Stimulated activated CD4-positive, alpha-beta T cell treated with anti-CD3 and anti-CD28 coated beads, TNF-alpha, amount 100 ng/mL, for 24 hours (primary cell): ENCODE measurements at places on chromosomes 2 and 18.

GRCh38 chr2:150522269-150522668 lies 34.8 kb upstream of the RND3 start:
- DNase-seq: no peak

- DNase-seq: no peak
Measured at GRCh38 chr18:69494841-69495240, 94.2 kb downstream of the DOK6 start.

DNA sequence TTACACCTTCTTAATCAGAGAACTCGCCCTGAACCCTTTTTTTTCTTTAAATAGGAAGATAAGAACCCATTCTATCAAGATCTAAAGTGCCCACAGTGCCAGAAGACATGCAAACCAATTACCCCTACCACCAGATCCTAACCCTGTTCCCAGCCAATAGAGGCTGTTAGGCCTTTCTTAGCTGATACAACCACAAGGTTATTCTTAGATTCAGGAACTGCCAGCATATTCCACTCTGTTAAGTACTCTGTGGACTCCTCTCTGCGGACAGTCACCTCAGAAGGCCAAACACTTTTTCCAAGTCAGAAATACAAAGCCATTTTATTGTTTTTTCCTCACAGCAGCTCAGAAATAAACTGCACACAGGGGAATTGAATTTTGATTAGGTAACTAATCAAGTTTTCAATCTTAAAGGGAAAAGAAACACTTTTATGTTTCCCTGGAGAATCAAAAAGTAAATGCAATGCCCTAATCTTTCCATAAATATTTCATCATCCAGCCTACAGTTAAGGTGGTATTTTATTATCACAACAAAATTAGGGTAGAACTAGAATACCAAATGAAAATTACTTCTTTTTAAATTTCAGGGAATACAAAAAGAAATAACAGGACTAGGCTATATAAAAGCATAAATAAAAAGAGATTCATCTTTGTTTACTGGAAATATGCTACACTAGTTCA lies 111.4 kb downstream of the NBAS start:
- DNase-seq: no peak

GRCh38 chr2:238378230-238379095 lies 48.3 kb upstream of the ASB1 start:
- no peak for DNase-seq

DNA sequence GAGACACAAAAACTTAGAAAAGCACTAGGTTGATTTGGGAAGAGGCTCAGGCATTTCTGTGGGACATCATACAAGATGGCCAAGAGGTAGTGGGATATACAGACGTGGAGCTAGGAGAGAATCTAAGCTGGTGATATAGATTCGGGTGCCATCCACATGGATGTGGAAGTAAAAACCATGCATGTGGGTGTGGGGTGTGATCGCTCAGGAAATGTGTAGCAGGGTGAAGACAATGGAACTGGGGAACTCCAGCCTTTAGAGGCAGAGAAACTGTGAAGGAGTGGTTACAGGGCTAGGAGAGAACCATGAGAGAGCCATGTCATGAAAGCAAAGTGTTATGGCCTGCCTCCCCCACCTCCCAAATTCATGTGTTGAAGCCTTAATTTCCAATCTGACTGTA lies 43.0 kb upstream of the CTLA4 start:
- no peak for DNase-seq

GRCh38 chr2:11031876-11032275 lies 120.1 kb downstream of the KCNF1 start:
- no peak for DNase-seq

GRCh38 chr18:4755848-4756247 lies 300.7 kb upstream of the DLGAP1 start:
- DNase-seq: no peak

DNA sequence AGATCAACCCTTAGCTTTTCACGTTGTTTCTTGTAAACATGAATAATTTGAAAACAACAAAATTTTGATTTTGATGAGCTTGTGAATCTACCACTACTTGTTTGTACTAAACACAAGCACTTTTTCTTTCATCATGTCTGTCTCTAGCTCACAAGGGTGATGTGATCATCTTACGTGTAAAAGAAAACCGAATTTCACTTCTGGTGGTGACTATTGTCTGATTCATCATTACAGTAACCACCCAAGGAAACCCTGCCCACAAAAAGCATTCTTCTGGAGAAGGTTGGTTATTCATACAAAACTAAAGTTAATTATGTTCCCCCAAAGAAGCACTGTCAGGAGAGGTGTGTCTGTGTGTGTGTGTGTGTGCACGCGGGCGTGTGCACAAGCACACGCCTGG lies 285.4 kb downstream of the ZNF516 start:
- DNase-seq: no peak

DNA sequence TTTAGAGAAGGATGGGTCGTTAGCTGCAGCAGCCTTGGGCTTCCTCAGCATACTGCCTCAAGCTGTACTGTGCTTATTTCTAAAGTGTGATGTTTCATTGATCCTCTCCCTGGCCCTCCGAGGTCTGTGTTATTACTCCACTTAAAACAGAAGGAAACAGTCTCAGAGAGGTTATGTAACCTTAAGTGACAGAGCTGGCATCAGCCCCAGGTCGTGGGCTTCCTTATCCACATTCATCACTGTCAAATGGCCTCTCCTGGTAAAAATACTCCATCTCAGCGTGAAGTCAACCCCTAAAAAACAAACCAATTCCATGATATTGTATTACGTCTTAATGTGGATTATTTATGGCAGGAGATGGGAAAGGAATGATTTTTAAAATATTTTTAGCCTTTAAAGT lies 153.3 kb upstream of the NOSTRIN start:
- DNase-seq: no peak

- no peak for DNase-seq
Measured at GRCh38 chr2:62340994-62341484, 145.1 kb downstream of the B3GNT2 start.

GRCh38 chr18:25895518-25895917 lies 194.9 kb downstream of the SS18 start:
- no peak for DNase-seq

GRCh38 chr2:16881122-16881521 lies 215.5 kb upstream of the CYRIA start:
- DNase-seq: no peak

DNA sequence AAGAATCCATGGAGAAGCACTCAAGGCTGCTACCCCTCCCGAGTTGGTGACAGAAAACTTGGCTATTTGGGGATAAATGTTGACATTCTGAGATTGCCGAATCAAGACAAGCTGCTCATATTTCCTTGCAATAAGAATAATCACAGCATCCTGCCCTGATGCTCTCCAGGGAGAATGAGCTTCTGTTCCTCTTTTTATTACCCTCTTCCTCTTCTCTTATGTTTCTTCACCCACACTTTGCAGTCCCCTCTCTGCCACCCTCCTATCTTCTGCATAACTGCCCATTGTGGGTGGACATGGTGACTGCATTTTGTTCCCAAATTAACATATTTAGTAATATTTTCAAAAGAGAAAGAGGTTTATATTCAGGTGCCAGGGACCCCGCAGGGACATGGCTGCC lies 11.9 kb upstream of the MSGN1 start:
- DNase-seq: no peak

GRCh38 chr2:10785260-10785659 lies 27.3 kb downstream of the PDIA6 start:
- no peak for DNase-seq

DNA sequence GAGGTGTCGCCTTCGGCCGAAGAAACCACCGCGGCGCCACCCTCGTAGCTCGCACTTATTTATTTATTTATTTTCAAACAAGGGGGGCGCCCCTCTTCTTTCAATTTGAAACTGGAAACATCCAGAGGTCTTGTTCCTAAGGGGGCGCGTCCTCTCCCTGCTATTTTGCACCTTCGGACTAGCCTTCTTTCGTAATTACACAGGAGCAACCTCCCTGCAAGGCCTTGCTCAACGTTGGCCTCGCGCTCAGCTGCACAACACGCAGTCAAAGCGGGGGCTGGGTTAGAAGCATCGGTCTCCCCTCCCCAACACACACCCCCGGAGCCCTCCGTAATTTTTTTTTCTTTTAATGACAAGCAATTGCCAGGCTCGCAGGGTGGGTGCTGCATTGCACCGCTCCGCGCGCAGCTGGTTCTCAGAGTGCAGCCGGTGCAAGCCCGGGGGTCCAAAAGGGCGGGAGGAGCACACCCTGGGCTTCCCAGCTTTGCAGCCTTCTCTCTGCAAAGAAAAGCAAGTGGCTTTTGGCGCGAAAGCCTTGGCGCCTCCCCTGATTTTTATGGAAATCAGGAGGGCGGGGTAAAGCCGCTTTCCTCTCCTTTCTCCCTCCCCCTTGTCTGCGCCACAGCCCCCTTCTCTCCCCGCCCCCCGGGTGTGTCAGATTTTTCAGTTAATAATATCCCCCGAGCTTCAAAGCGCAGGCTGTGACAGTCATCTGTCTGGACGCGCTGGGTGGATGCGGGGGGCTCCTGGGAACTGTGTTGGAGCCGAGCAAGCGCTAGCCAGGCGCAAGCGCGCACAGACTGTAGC lies at the start of gene MYCN:
MYCN (plus strand) TSS at position 697 of the 807 bp plus-strand sequence. CDS start 1,515 bp downstream, outside the sequence.
- DNase-seq: no peak

DNA sequence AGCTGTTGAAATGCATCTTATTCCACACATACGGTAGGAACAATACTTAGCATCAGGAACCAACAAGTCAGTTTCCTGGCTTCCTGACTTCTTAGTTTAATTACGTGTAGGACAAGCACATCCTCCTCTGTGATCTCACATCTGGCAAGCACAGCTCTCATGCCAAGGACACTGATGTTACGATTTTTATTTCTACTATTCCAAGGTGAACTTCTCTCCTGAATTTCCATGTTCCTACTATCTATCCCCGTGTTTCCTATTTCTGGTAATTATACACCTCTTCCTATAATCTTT lies 374.0 kb downstream of the NCKAP5 start:
- no peak for DNase-seq

DNA sequence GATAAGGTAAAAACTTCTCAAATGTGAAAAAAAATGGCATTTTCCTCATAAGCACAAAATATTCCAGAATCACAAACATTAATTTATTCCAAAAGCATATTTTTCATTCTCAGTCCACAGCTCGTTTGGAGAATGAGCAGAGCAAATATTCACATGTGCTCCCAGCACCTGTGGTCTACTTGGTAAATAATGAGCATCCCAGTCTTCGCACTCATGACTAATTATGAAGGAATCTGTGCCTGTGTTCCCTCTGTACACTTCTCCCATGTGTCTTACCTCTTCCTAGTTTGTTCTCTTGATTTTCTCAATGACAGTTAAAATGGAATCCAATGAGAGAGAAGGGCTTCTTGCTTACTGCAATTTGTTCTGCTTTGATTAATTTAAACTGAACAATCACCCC lies 671.0 kb upstream of the SOX11 start:
- DNase-seq: no peak

DNA sequence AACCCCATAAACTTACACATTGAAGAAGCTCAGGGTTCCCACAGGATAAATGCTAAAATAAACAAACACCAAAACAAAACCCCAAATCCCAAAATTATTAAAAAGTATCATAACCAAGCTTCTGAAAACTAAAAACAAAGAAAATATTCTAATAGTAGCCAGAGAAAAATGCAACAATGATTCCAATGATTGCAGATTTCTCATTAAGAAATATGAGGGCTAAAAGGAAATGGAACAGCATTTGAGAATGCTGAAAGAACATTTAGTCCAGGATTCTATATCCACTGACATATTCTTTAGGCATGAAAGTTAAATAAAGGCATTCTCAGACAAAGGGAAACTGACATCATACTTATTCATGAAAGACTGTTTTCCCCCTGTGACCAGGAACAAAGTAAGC lies 212.4 kb downstream of the SLC4A10 start:
- no peak for DNase-seq

DNA sequence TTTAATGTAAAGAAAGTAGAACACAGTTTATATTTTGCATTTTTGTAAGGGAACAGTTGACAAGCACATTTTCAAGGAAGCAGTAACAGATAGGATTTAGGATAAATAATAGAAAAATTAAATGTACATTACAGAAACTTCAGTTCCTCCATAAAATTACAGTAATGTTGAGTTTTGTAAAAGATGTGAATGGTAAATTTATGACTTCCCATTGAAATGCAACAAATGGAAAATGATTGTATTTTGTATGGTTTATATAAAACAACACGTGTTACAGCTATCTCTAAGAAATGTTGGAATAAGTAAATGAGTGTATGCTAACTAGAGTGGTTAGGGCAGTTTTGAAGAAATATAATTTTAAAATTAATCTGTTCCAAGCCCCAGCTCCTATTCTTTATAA lies 227.3 kb downstream of the PARD3B start:
- DNase-seq: no peak

- DNase-seq: no peak
Measured at GRCh38 chr2:192500550-192501200, 305.9 kb upstream of the TMEFF2 start.

GRCh38 chr18:46422552-46423055 lies 234.4 kb downstream of the LOXHD1 start:
- DNase-seq: no peak

DNA sequence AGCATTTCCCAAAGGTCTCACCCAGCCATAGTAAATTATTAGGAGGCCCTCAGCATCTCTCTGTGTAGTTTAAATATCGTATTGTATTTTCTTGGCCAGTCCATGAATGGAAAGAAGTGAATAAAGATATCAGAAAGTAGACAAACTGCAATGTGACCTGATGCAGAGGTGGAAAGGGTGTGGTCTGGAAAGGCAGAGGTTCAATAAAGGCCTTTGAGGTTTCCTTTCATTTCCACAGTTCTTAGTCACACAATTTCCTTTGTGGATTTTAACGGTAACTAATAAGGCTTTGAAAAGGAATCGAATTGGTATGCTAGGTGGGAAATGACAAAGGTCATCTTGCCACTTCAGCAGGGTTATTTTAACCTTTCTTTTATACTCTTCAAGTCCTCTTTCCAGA lies 20.1 kb upstream of the WIPF1 start:
- no peak for DNase-seq

- no peak for DNase-seq
Measured at GRCh38 chr2:238587776-238588660, 161.3 kb downstream of the ASB1 start.

GRCh38 chr2:191892391-191892790 lies 45.5 kb upstream of the CAVIN2 start:
- DNase-seq: no peak

DNA sequence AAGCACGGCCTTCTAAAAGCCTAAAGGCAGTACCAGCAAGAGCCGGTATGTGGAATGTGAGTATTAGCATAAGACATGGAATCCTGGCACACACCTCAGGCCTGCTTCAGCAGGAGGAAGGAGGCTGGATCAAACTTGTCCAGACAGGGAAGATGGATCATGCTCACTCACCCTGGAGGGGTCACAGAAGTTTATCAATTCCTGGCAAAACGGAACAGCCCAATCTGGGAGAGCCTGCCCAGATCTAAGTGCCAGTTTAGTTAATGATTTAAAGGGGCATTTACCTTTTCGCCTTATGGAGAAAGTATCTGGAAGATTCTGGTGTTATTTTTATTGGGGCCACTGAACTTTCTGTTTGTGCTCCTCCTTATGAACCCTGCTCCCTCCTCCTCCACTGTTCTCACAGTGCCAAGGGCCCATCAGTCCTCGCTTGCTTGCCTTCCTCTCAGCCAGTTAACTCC lies 58.3 kb upstream of the NFE2L2 start:
- DNase-seq: no peak
